ENCODE measurements at places on chromosomes 6 and 20. TPM values are rescaled to one million over a fixed set of nuclear protein-coding genes. Genes with fewer than 3 reads are reported as not detected.

IP6K3 gene
- 1.3 TPM for total RNA-seq

DACT2 gene
- 2.7 TPM for total RNA-seq

CLDN20 gene
- not detected for total RNA-seq

ARFGEF3 gene
- total RNA-seq = 12.0 TPM

CAGE1 gene
- not detected for total RNA-seq
